ENCODE measurements at places on chromosomes 2 and 18.

DNA sequence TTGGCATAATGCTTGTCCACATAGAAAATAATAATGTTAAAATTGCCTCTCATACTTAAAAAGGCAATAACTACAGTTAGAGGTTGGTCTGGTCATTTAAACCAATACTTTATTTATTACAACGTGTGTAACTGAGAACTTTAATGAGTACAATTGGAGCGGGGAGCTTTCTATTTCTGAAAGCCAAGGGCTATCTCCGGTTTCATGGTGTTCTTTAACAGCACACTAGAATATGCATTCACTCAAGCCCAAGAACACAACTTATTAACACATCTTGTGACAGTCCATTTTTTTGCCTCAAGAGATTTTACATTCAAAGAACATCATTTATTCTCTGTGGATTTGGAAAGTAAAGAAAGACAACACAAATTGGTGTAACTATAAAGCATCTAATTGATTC is 131.8 kb downstream of the KCNH7 start:
- DNase-seq: no peak

- no peak for DNase-seq
These were observed 39.0 kb upstream of the LYPD6B start for GRCh38 chr2:148999451-148999921.

GRCh38 chr2:158580760-158581159 is 124.0 kb downstream of the PKP4 start:
- no peak for DNase-seq

GRCh38 chr18:48252525-48252924 is 156.7 kb downstream of the ZBTB7C start:
- DNase-seq: no peak

GRCh38 chr2:110106642-110107041 is 9.0 kb downstream of the MALL start:
- no peak for DNase-seq

Data from stimulated activated CD4-positive, alpha-beta T cell treated with anti-CD3 and anti-CD28 coated beads, Interleukin-1b, Interleukin-23, amount 100 ng/mL, for 24 hours (primary cell).